ENCODE measurements at places on chromosomes 2 and 18. TPM values are rescaled to one million over a fixed set of nuclear protein-coding genes. Genes with fewer than 3 reads are reported as not detected.
A peak's percentile ranks its signal among the peaks of the same experiment; 100 is the strongest.

DNA sequence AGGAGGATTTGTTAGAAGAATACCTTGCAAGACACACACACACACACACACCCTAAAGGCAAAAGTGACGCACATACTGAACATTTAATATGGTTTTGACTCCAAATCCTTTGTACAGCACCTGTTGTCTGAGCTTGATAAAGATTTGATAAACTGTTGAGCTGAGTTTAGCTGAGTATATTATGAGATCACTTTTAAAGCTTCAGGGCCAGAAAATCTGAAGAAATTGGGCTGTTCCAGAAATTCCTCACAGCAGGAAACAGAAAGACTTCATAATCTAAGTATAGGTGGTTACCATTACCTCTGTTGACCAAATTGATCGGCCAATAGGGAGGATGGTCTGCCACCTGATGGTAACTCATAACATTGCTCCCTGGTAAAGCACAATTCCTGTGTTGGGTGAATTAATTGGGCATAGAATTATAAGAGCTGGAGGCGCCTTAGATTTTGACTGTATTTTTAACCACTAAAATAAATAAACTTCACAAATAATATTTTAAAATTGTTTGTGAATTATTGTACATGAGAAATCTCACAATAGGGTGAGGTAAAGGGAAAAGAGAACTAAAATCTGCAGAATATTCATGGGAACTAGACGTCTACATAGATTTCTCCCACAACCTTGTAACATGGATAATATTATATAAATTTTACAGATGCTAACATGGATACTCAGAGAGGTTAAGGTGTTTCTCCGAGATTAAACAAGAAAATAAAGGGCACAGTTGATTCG lies 21.8 kb upstream of the RPIA start:
- DNase-seq, result peak; percentile 77

DNA sequence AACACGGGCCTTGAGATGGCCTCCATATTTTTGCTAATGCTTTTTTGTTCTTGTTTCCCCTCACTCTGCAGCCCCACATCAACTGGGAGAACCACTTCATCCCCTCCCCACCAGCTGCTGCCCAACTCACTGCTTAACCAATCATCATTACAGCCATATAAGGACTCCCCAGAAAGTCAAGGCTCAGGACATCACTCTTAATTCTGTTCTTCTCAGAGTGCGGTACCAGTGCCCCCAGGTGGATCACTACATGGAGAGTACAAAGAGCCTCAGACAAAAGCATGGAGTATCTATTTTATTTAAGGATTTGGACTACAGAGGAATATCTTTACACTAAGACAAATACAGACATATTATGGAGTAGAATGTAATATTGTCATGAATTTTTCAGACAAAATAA lies 340.6 kb downstream of the PAX3 start:
- DNase-seq, result peak; percentile 49

DNA sequence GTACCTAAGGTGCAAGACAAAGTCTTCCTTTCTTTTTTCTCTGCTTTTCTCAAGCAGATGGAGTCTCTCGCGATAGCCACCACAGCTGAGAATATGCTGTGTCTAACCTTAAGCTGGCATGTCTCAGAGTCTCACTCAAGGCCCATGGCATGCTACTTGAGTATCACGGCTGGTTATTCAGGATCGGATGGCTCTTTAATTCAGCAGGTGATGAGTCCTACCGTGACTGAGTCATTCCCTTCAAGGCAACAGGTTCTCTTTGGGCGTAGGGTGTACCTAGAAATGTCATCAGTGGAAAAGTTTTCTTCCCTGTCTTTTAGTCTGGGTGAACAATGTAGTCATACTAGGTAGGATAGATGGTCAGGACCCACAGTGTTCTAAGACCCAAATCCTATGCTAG lies 136.2 kb downstream of the DIS3L2 start:
- DNase-seq, result no peak

DNA sequence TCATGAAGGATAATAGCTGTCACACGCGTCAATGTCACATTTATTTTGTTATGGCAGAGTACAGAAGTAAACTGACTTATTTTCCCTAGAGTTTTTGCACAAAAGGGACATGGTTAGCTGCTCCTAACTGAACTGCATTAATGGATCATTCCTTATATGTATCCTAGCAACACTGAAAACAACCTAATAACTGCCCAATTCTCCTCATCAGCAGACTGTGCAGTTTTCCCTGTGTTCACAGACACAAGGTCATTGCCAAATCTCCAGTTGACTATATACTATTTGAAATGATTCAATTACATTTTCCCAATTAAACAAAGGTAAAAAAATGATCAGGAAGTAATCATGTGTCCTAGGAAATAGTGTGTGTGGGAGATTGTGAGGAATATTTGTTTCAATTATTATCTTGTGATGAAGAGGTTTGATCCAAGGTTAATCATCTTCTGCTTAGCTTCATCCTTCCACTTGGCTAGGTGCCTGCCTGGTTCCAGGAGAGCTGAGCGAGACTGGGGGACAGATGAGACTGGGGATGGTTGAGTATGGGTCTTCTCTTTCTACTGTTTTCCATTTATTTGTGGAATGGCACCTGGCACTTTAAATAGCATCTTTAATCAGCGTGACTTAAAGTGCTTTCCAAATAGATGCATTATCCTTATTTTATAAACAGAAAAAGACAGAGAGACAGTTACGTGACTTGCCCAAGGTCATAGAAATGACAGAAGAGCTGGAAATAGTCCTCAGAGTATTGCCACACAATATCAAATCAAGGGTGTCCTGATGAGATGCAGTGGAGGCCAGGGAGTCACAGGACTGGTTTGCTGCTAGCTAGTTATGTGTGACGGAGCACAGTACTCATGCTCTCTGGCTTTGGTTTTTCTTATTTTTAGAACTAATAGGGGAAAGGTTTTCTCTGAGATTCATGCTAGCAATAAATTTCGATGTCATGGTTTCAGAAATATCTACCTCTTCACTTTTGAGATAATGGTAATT lies 335.6 kb downstream of the PIK3C3 start:
- DNase-seq, result no peak

DNA sequence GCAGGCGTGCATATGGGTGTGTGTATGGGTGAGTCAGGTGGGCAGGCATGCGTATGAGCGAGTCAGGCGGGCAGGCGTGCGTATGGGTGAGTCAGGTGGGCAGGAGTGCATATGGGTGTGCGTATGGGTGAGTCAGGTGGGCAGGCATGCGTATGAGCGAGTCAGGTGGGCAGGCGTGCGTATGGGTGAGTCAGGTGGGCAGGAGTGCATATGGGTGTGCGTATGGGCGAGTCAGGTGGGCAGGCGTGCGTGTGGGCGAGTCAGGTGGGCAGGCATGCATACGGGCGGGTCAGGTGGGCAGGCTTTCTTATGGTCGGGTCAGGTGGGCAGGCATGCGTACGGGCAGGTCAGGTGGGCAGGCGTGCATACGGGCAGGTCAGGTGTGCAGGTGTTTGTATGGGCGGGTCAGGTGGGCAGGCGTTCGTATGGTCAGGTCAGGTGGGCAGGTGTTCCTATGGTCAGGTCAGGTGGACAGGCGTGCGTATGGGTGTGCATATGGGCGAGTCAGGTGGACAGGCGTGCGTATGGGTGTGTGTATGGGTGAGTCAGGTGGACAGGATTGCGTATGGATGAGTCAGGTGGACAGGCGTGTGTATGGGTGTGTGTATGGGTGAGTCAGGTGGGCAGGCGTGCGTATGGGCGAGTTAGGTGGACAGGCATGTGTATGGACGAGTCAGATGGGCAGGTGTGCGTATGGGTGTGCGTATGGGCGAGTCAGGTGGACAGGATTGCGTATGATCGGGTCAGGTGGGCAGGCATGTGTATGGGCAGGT lies 28.7 kb upstream of the KLF11 start:
- no peak for DNase-seq

Gene CTAGE1
- total RNA-seq, result not detected

Gene FSIP2
- total RNA-seq, result 3.8 TPM

Gene VWC2L
- total RNA-seq, result not detected

Gene TBC1D8
- 39.5 TPM for total RNA-seq

All from GM23338 (cell line).